Activated naive CD8-positive, alpha-beta T cell treated with anti-CD3 and anti-CD28 coated beads, Interleukin-2, amount 10 ng/mL, durations not matched to agents 7 days and 5 days (primary cell): ENCODE measurements at places on chromosomes 4 and X. TPM values are rescaled to one million over a fixed set of nuclear protein-coding genes. Genes with fewer than 3 reads are reported as not detected.

The MID2 gene
- total RNA-seq, result 11.7 TPM

The ALG13 gene
- total RNA-seq, result 63.8 TPM

The TRIM2 gene
- total RNA-seq, result 0.62 TPM

The SRPX gene
- 3.3 TPM for total RNA-seq

The TLR1 gene
- 14.9 TPM for total RNA-seq

The SUPT20HL1 gene
- not detected for total RNA-seq

The KLHL8 gene
- 12.6 TPM for total RNA-seq

The HELT gene
- total RNA-seq, result not detected

The EXOSC9 gene
- 50.5 TPM for total RNA-seq

The NKRF gene
- total RNA-seq, result 14.4 TPM

The BMX gene
- not detected for total RNA-seq

The KIF4A gene
- total RNA-seq, result 28.8 TPM
